ENCODE measurements at places on chromosomes 5 and 9.

GRCh38 chr5:164577742-164578141 lies 1072.3 kb downstream of the MAT2B start:
- DNase-seq, result no peak

DNA sequence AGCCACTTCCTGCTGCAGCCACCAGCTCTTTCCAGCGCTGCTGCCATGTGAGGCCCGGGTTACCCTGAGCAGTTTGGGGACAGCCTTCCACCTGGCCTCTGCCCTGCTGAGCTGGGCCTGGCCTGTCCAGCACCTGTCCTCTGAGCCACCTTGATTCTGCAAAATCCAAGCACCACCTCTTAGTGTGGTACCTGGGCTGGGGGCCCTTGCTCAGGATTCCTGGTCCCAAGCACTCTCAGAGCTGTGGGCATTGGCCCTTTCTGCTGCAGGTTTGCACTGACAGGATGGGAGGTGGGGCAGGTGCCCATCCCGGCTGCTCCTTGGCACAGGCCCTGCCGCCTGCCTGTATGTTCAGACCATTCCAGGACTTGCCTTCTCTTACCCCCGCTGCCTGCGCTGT lies 309.2 kb upstream of the IRX4 start:
- DNase-seq, result no peak

DNA sequence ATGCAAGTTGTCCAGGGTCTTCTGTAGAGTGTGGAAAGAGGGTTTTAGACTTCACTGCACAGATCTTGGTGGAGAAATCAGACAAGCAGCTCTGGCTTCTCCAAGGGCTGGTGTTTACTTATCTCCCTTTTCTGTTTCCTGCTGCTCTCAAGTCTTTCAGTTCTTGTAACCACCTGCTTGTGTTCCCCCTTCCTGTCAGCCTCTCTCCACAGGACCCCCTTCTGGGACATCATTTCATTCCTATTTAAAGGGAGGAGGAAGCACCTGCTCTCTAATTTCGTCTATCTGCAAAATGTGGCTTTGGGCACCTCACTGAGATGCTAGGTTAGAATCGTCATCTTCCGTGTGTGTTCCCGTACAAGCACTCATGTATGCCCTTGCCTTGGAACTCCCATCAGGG lies 636.2 kb downstream of the MTRR start:
- no peak for DNase-seq

GRCh38 chr5:34534523-34535103 lies 121.5 kb upstream of the RAI14 start:
- DNase-seq, result no peak

DNA sequence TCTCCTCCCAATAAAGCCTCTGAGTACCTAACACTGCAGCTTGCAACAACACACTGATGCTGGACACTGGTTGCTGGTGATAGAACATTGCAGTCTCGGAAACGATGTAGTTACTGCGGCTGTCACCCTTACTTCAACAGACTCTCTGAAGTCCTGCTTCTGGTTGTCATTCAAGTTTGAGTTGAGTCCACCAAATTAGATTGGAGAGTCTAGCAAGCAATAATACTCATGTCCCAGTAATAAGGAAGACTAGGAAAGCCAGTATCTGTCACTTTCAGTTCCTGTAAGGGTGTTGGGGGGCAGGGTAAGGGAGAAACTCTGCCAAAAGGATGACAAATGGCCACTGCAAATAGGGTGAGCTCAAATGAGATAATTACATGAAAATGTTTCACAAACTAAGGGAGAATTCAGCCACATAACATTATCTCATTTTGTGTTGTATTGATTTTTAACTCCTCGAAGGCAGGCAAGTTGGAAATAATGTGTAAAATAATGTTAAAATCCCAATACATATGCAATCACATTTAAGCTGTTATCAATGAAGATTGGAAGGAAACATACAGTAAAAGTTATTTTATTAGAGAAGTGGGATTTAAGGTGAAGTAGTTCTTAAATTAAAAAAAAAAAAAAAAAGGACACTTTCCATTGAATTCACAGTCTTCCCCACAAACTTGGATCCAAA lies 849 bp upstream of the IFT74 start:
- no peak for DNase-seq

GRCh38 chr5:143673676-143674468 lies 138.1 kb upstream of the HMHB1 start:
- no peak for DNase-seq

GRCh38 chr9:4839470-4839912 lies 46.7 kb downstream of the RCL1 start:
- no peak for DNase-seq

DNA sequence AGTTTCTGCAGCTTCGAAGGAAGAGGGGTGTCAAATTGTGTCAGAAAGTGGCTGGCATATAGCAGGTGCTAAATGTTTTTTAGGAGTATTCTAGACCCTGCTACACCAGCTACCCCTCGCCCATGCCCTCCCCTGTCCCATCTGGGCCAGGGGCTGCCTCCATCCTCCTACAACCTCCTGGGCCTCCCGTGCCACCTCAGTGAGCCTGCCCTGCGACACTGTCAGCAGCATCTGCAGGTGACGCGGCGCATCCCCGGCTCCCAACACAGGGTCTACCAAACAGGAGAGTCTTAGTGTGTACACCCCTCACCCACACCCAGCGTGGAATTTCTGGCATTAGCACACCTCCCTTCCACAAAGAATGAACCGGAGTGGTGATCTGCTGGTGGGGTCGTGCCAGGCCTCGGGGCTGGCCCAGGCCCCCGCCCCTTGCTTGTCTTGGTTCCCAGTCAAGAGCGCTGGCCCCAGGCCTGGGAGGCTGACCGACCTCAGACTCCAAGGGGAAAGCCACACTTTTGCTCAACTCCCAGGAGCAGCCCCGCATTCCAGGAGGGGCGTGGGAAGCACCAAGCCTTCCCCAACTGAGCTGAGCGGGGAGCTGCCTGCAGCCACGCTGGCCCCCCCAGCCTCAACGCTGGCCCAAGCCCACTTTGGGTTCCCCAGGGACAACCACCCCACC lies 55.2 kb downstream of the NEURL1B start:
- no peak for DNase-seq

DNA sequence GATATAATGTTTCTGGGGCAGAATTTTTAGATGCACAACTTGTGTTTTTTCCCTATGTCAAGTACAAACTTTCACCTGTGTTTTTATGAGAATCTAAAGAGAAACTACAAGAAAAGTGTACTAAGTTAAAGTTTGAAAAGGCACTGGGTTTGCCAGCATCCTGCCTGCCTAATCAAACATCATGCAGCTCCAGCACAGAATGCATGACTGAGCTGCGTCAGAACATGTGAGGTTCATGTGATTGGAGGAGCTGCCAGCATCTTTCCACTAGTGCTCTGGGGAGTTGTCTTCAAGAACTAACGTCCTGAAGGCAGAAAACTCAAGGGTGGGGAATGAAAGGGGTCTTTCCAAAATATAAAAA lies 46.1 kb upstream of the RIC1 start:
- no peak for DNase-seq

GRCh38 chr9:37639109-37639762 lies 11.5 kb upstream of the FRMPD1 start:
- DNase-seq, result no peak

GRCh38 chr9:114046237-114046755 lies 31.8 kb downstream of the AMBP start:
- DNase-seq, result no peak

- no peak for DNase-seq
Measured at GRCh38 chr5:43631182-43631910, 28.4 kb downstream of the NNT start.

- no peak for DNase-seq
Measured at GRCh38 chr9:20981486-20981885, 50.0 kb downstream of the HACD4 start.

GRCh38 chr9:87327575-87328125 lies 170.0 kb upstream of the DAPK1 start:
- DNase-seq, result no peak

DNA sequence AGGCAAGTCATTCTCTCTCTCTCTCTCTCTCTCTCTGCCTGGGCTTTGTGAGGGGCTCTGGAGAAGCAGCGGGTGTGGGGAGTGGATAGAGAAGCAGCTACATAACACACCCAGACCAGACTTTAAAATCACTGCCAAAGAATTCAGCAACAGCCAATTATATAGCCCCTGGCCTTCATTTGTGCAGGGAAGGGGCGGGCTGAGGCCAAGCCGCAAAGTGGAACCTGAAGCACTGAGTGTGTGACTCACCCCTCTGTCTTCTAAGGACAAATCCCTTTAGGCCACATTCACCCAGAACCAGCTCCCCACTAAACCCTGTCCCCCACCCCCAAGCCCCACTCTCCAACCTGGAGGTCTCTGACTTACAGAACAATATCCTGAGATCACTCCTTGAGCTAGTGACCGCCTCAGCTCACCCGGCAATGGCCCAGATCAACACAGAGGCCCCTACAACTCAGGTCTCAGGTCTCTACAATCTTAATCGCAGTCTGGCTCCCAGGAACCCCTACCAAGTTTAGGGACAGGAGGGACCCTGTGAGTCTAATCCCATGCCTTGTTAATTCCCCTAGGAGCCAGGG lies 6.0 kb downstream of the B4GALT1 start:
- no peak for DNase-seq

DNA sequence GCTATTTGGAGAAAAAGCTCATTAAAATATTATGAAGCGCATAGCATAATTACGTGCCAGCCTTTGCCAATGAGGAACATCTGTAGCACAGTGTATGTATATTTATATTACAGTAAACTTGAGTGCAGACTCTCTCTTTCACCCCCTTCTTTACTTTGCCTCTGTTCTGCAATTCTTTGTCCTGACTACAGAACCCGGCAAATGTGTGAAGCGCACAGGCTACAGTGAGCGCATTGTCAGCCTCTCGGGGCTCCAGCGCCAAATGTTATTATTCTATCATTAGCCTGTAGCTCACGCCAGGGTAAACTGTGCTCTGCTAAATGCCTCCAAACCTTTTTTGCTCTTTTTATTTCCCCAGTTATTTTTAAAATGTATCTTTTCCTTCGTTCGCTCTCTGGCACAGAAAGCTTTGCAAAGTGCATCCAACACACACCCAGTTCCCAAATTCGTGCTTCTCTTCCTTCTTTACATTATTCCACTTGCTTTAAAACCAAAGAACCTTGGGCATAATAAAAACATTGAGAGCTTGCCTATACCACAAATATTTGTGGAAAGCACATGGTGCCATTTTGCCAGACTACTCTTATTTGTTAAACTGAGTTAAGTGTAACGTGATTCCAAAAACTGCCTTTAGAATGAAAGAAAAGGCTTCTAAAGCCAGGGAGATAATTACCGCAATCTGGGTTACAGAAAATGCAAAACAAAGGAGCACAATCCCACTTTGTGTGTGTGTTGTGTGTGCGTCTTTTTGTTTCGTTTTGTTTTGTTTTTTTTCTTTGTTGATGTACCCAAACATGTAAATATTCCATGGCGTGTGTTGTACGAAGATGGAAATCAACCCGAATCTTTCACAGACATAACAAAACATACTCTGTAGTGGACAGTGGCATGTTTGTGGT lies 164.1 kb upstream of the MPDZ start:
- no peak for DNase-seq

GRCh38 chr9:132994410-132995120 lies 16.1 kb downstream of the GFI1B start:
- no peak for DNase-seq

GRCh38 chr9:99489060-99489413 lies 267.0 kb downstream of the SEC61B start:
- no peak for DNase-seq

DNA sequence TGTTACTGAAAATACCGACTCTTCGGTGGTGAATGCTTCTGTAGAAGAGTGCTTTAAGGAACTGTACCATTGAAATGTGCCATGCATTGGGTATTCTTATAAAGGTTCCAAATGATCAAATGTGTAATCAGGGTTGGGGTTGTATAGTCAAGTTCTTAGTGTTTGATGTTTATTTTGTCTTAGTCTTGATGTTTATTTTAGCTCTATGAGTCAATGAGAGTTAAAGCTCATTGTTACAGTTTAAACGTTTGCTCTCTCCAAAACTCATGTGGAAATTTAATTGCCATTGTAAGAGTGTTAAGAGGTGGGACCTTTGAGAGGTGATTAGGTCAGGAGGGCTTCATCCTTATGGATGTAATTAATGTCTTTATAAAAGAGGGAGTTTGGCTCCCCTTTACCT lies 153.0 kb downstream of the FER start:
- DNase-seq, result no peak

GRCh38 chr5:142170254-142170953 lies 61.8 kb downstream of the NDFIP1 start:
- DNase-seq, result no peak

- DNase-seq, result no peak
Measured at GRCh38 chr5:14379739-14380497, 201.7 kb upstream of the OTULINL start.

DNA sequence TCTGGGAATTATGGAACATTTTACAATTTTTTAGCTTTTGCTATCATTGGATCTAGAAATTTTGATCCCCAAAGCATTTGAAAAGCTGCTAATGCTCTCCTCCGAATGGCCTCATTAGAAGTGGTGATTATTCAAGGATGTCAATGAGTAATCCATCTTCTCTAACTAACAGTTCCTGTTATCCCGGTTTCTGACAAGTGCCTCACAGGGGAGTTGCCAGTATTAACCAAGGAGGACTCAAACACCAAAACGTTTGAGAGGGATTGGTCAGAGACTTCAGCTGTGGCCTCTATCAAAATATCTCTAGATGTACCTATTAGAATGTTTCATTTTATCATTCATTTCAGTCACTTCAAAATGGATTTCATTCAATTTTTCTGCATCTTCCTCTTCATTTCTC lies 208.3 kb upstream of the ITGA1 start:
- DNase-seq, result no peak

- DNase-seq, result no peak
Measured at GRCh38 chr5:115932991-115933390, 29.3 kb upstream of the LVRN start.

GRCh38 chr9:137138722-137139467 lies at the start of gene GRIN1:
GRIN1 (plus strand) TSS chr9:137139154; CDS start chr9:137139487, 333 bp downstream.
- no peak for DNase-seq
